ENCODE measurements at places on chromosomes 13 and 19. TPM values are rescaled to one million over a fixed set of nuclear protein-coding genes. Genes with fewer than 3 reads are reported as not detected.

Gene DENND1C
- total RNA-seq, result 3.9 TPM

Gene KCNN4
- 2.8 TPM for total RNA-seq

DNA sequence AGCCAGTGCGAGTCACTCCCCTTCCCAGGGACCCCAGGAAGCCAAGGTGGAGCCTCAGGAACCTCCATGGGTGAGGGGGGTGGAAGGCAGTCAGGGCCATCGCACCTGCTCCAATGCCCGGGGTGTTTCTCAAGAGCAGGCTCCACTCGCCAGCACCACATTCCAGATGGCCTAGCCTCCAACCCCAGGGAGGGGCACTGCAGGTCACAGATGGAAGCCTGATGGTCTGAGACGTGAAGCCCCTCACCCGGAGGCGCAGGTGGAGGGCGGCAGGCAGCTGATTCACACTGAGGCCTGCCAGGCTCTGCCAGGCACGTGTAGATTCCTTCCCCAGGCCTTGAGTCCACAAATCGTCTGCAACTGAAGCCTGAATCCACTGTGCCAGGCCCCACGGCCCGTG is 23.0 kb upstream of the ISYNA1 start:
- no peak overlapping the region for H3K4me3 ChIP-seq
- no peak for DNase-seq
- peaks cover 62% of the 10 kb centered on the region for H3K4me1 ChIP-seq
- H3K36me3 ChIP-seq, result peaks cover 12% of the 10 kb centered on the region
- H3K27ac ChIP-seq, result peak overlapping the region; percentile 89

GRCh38 chr19:21460686-21461085 is 44.7 kb upstream of the ZNF429 start:
- H3K27me3 ChIP-seq, result no peaks in the 10 kb centered on the region
- no peaks in the 10 kb centered on the region for H3K4me1 ChIP-seq
- H3K36me3 ChIP-seq, result no peaks in the 10 kb centered on the region
- no peak for DNase-seq
- H3K27ac ChIP-seq, result no peak overlapping the region

Gene CFAP97D2
- not detected for total RNA-seq

Gene NLRP9
- not detected for total RNA-seq

- peak overlapping the region; percentile 91 for H3K4me3 ChIP-seq
- DNase-seq, result no peak
- H3K27ac ChIP-seq, result peak overlapping the region; percentile 96
Measured at GRCh38 chr19:40599331-40599901, 1.8 kb upstream of the LTBP4 start.

- H3K36me3 ChIP-seq, result no peaks in the 10 kb centered on the region
- H3K4me3 ChIP-seq, result no peak overlapping the region
- H3K4me1 ChIP-seq, result no peaks in the 10 kb centered on the region
- no peaks in the 10 kb centered on the region for H3K27me3 ChIP-seq
- no peak for DNase-seq
Measured at GRCh38 chr19:35225951-35226350, 2.6 kb downstream of the FAM187B start.

Gene CACNA1A
- 2.3 TPM for total RNA-seq

DNA sequence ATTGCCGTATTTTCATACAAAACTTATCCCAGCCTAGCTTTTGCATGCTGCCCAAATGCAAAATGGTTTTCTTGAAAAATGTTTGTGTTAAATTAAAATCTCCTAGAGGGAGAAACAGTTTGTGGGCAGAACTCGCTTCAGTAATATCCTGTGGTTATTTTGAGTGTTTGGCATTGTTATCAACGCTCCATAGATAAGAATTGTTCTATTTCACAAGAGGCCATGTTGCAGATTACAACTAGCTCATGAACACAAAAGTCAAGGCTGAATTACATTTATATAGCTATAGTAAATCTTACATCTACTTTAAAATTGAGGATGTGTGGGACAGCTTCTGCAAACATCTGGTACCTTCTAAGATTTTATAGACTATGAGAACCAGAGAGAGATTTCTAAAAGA is 447.9 kb downstream of the DCT start:
- no peak overlapping the region for H3K27ac ChIP-seq
- no peaks in the 10 kb centered on the region for H3K36me3 ChIP-seq
- no peaks in the 10 kb centered on the region for H3K4me1 ChIP-seq
- DNase-seq, result no peak
- H3K4me3 ChIP-seq, result no peak overlapping the region

DNA sequence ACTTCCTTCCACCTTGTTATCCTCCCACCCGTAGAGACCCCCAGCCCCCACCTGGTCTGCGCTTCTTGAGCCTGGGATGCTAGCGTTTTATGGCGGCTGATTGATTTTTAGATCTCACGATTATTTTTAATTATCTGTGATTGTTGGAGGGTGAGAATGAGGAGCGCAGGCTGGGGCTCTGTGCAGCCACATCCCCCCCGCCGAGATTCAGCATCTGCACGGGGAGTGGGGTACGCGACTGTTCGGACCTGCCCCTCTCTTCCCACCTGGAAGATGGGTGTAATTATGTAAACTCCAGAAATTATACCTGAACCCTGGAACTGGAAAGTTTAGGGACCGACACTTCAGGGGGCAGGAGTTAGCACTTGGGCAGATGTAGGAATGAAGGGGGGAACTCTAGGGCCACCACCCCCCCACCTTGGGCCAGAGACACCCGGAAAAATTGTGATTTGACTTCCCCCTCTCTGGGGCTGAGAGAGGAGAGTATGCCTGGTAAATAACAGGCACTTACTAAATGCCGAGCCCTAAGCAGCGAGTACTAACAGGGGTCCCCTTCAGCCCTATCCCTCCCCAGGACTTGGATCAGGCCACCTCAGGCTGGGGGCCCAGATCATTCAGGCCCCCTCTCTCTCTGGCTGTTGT is 1.8 kb upstream of the ONECUT3 start:
- H3K36me3 ChIP-seq, result no peaks in the 10 kb centered on the region
- peaks cover 25% of the 10 kb centered on the region for H3K27me3 ChIP-seq
- H3K4me3 ChIP-seq, result no peak overlapping the region
- H3K27ac ChIP-seq, result no peak overlapping the region
- DNase-seq, result no peak
- H3K4me1 ChIP-seq, result peaks cover 13% of the 10 kb centered on the region

Gene ZNF578
- 0.41 TPM for total RNA-seq

- H3K36me3 ChIP-seq, result no peaks in the 10 kb centered on the region
- no peak overlapping the region for H3K4me3 ChIP-seq
- DNase-seq, result no peak
- peaks cover 20% of the 10 kb centered on the region for H3K4me1 ChIP-seq
- H3K27ac ChIP-seq, result no peak overlapping the region
Measured at GRCh38 chr13:36059321-36059720, 71.9 kb downstream of the DCLK1 start.

DNA sequence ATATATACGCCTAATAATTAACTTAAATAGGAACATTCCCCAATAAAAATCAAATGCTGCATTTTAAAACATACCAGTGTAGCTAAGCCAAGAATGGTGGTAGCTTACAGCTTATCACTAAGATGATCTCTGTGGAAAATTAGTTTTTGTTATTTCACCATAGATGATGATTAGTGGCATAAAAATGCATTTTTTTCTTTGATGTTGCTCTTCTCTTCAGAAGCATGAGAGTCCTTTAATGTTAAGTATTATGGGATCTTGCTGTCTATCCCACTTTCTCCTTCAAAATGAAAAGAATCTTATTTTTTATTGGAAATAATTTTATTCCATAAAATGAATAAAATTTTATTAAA is 731.0 kb downstream of the SLITRK1 start:
- H3K4me3 ChIP-seq, result no peak overlapping the region
- DNase-seq, result no peak
- H3K4me1 ChIP-seq, result no peaks in the 10 kb centered on the region

GRCh38 chr13:103187721-103188156 is 121.5 kb upstream of the SLC10A2 start:
- DNase-seq, result no peak
- no peaks in the 10 kb centered on the region for H3K27me3 ChIP-seq
- no peaks in the 10 kb centered on the region for H3K36me3 ChIP-seq

Gene RUBCNL
- total RNA-seq, result 14.0 TPM

Gene LRRC8E
- total RNA-seq, result 0.14 TPM

DNA sequence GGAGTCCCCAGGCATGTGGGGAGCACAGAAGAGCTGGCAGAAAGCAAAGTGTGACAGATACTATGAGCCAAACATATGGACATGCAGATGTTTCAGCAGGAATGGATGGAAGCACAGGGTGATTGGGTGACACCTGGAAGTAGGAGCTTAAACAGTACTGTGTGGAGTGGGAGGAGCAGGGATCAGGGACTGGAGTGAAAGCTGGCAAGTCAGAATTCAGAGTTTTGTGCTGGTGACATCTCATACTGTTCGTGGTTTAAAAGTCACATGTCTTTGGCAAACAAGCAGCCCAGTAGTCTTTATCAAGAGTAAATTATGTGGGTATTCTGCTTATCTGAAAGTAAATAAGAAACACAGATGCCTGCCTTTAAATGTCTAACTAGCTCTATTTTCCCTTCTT is 408.2 kb downstream of the COG6 start:
- no peak overlapping the region for H3K4me3 ChIP-seq
- H3K27ac ChIP-seq, result no peak overlapping the region
- H3K36me3 ChIP-seq, result no peaks in the 10 kb centered on the region
- no peaks in the 10 kb centered on the region for H3K27me3 ChIP-seq

- no peak overlapping the region for H3K4me3 ChIP-seq
- H3K4me1 ChIP-seq, result peaks cover 23% of the 10 kb centered on the region
- H3K27ac ChIP-seq, result peak overlapping the region; percentile 0
- DNase-seq, result no peak
- no peaks in the 10 kb centered on the region for H3K27me3 ChIP-seq
Measured at GRCh38 chr13:33105387-33106005, 89.3 kb downstream of the KL start.

Gene ASF1B
- total RNA-seq, result 0.14 TPM

GRCh38 chr13:30923418-30923817 is 9.0 kb upstream of the TEX26 start:
- no peaks in the 10 kb centered on the region for H3K27me3 ChIP-seq
- H3K4me3 ChIP-seq, result no peak overlapping the region
- H3K27ac ChIP-seq, result no peak overlapping the region
- peaks cover 1% of the 10 kb centered on the region for H3K4me1 ChIP-seq
- H3K36me3 ChIP-seq, result peaks cover 28% of the 10 kb centered on the region

Gene CABP5
- not detected for total RNA-seq

GRCh38 chr19:31312009-31312676 is 37.1 kb downstream of the TSHZ3 start:
- DNase-seq, result no peak
- no peak overlapping the region for H3K4me3 ChIP-seq
- H3K27me3 ChIP-seq, result no peaks in the 10 kb centered on the region
- H3K36me3 ChIP-seq, result no peaks in the 10 kb centered on the region
- no peak overlapping the region for H3K27ac ChIP-seq

GRCh38 chr19:38683393-38684077 is 36.1 kb downstream of the ACTN4 start:
- peaks cover 98% of the 10 kb centered on the region for H3K4me1 ChIP-seq
- H3K4me3 ChIP-seq, result peak overlapping the region; percentile 24
- no peak for DNase-seq
- H3K27me3 ChIP-seq, result no peaks in the 10 kb centered on the region

- H3K4me3 ChIP-seq, result peak overlapping the region; percentile 87
- H3K36me3 ChIP-seq, result no peaks in the 10 kb centered on the region
- peak overlapping the region; percentile 54 for H3K27ac ChIP-seq
- H3K4me1 ChIP-seq, result no peaks in the 10 kb centered on the region
- H3K27me3 ChIP-seq, result no peaks in the 10 kb centered on the region
- no peak for DNase-seq
Measured at GRCh38 chr13:42992764-42993122, 702 bp upstream of the EPSTI1 start.

GRCh38 chr13:60655256-60655655 is 258.2 kb downstream of the TDRD3 start:
- no peak for DNase-seq
- H3K36me3 ChIP-seq, result no peaks in the 10 kb centered on the region
- H3K4me3 ChIP-seq, result no peak overlapping the region
- H3K27me3 ChIP-seq, result no peaks in the 10 kb centered on the region
- H3K27ac ChIP-seq, result no peak overlapping the region

DNA sequence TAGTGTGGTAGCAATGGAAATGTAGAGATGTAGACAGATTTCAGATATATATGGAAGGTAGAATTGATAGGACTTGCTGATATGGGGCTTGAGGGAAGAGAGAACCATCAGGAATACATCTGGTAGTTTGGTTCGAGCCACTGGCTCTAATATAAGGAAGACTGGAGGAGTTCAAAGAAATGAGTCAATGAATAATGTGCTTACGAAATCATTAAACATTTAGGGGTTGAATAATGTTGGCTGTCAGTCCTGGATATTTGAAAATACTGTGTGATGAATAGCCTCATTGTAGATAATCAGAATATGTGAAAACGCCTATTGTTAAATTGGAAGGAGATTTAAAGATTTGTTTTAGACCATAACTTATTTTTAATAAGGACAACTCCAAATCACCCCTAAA is 21.6 kb downstream of the SGCG start:
- no peaks in the 10 kb centered on the region for H3K4me1 ChIP-seq
- no peak for DNase-seq
- no peaks in the 10 kb centered on the region for H3K27me3 ChIP-seq
- H3K4me3 ChIP-seq, result no peak overlapping the region
- H3K27ac ChIP-seq, result no peak overlapping the region

GRCh38 chr13:66415444-66415843 is 814.7 kb downstream of the PCDH9 start:
- no peaks in the 10 kb centered on the region for H3K4me1 ChIP-seq
- no peak overlapping the region for H3K4me3 ChIP-seq
- no peak overlapping the region for H3K27ac ChIP-seq
- no peaks in the 10 kb centered on the region for H3K36me3 ChIP-seq
- DNase-seq, result no peak

Gene PVR
- 102 TPM for total RNA-seq

Gene NBEA
- total RNA-seq, result 10.2 TPM

GRCh38 chr13:40798380-40798779 is 9.0 kb downstream of the SLC25A15 start:
- no peak overlapping the region for H3K27ac ChIP-seq
- H3K36me3 ChIP-seq, result peaks cover 12% of the 10 kb centered on the region
- DNase-seq, result no peak
- no peaks in the 10 kb centered on the region for H3K4me1 ChIP-seq
- H3K4me3 ChIP-seq, result no peak overlapping the region
- no peaks in the 10 kb centered on the region for H3K27me3 ChIP-seq

Gene SERPINE3
- total RNA-seq, result not detected

GRCh38 chr13:49086722-49087121 is 111.0 kb downstream of the FNDC3A start:
- no peak overlapping the region for H3K4me3 ChIP-seq
- H3K27ac ChIP-seq, result no peak overlapping the region
- no peaks in the 10 kb centered on the region for H3K36me3 ChIP-seq

- no peak overlapping the region for H3K27ac ChIP-seq
- no peaks in the 10 kb centered on the region for H3K4me1 ChIP-seq
- H3K27me3 ChIP-seq, result no peaks in the 10 kb centered on the region
- H3K36me3 ChIP-seq, result no peaks in the 10 kb centered on the region
Measured at GRCh38 chr19:22116760-22117159, 64.5 kb downstream of the ZNF257 start.

Data from thoracic aorta (tissue), 2 donors.